HuH-7 (cell line): ENCODE measurements at places on chromosomes 3 and 15.

DNA sequence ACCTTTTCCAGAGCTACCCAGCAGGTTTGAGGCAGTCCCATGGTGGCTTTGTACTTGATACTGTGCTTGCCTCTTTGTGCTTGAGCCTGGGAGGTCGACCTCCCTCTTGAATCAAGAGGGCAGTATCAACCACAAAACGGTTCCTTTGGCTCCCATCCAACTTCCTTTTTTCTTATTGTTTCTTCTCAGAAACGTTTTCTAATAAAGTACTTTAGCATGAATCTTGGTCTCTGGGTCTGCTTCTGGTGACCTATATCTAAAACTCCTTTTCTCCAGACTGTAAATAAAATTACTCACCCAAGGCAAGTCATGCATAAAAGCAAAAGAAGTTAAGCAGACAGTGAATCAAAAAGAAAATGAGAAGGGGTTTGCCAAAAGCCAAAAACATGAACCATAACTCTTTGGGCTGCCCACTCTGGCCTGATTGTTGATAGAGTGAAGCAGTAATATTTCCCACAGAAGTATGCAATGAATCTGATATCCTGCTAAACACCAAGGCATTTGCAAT is 112.2 kb upstream of the SLC4A7 start:
- DNase-seq, result no peak

DNA sequence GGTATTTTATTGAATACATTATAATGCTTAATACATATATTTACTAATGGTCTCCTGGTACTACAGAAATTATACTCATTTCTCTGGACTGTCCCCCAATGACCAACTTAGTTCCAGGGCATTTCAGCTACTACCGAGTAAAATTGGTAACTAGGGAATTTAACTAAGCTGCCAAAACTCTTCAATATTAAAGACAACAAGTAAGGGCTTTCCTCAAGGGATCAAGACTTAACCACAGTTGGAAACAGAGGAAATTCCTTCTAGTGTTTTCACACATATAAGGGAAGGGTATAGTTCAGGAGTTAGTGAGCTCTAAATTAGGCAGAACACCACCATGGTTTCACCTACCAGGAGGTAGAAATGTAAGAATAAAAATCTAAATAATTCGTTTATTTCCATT is 357.4 kb downstream of the TBL1XR1 start:
- DNase-seq, result no peak

- no peak for DNase-seq
Measured at GRCh38 chr3:139226731-139227130, 117.1 kb upstream of the MRPS22 start.

DNA sequence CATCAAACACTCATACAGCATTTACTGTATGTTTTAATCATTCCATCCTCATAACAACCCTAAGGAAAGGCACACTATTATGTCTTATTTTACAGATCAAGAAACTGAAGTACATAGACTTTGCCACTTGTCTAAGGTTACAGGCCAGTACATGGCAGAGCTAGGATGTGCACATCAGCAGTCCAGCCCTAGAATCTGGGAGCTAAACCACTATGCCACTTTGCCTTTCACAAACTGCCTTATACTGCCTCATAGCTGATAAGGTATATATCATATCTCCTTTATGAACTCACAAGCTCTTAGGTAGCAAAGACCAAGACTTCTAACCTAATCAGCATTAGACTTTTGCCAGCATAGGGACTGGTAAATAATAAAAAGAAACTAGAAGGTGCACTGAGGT is 49.1 kb downstream of the MYO9A start:
- DNase-seq, result no peak

DNA sequence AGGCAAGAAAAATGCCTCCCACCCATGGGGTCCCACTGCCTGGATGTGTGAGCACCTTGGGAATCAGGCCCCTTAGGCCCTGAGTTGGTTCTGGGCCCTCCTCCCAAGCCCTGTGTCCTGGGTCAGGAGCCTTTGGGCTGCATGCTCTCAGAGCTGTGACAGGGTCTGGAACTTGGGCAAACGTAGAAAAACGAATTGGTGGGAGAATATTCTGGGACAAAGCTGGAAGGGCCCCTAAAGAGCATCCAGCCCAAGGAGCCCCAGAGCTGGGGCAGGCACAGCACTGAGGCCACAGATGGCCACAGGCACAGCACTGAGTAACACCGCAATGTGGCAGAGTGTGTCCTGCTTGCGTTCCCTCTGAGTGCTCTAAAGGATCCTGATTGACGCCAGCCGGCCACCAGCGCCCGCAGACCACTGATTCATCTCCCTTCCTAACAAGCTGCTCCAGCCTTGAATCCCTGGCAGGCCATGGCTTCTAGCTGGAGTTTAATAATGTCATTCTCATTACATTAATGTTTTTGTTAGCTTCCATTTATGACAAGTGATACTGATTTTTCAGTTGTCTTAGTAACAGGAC is 18.6 kb upstream of the SEC13 start:
- no peak for DNase-seq
